NCI-H69 (cell line): ENCODE measurements at places on chromosomes 6 and 20.

DNA sequence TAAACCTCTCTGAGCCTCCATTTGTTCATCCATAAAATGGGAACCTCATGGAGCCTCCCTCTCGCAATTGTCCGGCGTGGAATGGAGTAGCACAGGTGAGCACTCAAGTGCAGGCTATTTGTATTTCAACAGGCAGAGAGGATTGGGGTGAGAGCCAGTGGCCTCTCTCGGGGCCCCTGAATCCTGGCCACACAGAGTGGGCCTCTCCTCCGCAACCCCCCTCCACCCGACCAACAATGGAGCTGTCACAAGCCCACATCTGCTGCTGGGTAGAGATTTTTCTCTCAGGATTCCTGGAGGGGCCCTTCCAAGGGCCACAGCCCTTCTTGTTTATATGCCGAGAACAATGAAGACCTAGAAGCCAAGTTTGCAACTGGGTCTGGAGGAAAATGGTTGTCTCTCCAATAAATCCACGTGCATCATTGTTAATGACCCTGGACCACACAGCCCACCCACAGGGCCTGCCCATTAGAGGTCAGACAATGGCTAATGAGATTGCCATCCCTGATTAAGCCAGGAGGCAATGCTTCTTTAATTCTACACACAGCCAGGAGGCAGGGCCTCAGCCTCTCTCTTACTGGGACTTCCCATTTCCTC is 233.0 kb downstream of the ANKRD60 start:
- DNase-seq: peak; percentile 44

DNA sequence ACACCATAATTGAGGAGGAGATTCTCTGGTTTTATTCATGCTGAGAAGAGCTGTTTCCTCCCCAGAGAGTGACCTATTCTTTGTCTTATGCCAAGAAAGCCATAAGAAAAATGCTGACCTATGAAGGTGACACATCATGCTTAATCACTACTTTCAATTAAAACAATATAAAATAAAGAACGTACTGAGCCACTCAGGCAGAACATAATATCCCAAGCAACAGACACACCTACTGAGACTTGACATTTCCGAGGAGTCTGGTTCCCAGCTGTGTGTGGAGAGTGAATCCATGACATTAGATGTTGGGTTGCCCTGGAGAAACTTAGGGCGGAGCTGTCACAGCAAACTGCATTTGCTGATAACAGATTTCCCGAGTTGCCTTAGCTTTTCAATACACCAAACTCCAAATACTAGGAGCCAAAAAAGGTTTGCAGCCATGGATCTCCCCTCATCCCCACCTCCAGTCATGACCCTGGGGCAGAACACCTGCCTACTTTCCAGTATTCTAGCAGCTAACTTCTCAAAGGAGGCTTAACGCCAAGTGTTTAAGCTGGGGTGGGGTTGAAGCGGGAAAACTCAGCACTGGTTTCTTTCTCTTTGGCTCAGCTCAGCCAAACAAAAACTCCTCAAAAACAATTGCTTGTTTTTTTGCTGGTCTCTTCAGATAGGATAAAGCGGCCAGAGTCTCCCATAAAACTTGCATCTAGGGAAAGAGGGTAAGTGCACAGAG is 92.2 kb downstream of the BACH2 start:
- DNase-seq: no peak

DNA sequence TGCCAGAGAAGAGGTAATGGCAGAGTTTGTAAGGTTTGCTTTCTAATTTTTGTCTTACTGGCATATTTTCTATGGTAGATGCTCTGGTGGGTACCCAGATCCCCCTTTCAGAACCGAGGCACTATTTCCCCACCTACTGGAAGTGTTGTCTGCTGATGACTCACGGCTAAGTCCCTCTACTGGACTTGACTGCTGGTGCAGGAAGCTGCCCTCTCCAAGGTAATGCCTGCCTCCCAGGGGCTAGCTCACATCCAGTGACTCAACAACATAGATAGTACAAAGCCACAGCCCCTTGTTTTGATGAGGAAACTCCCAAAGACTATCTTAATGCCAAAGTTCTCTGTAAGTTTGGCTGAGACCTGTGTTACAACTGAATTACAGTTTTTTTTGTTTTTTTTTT is 285.4 kb upstream of the FLRT3 start:
- peak; percentile 15 for DNase-seq

- DNase-seq: no peak
These were observed 203.4 kb downstream of the PTPRT start for GRCh38 chr20:42986143-42986773.

DNA sequence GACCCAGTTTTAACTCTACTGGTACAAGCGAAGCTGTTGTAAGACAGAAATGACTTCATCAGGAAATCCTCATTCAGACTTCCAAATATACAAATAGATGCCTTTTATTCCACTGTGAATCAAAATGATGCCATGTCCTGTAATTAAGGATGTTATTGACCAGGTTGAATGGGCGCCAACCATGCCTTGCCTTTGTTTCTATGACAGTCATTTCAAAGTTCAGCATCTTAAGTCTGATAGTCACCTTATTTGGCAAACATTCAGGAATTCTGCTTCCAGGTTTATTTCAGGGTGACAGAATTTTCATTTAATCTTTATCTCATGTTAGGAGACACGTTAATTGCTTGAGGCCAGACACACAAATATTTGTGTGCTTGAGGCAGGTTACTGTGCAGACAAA is 592.8 kb upstream of the JAG1 start:
- peak; percentile 79 for DNase-seq

- no peak for DNase-seq
These were observed 34.8 kb upstream of the RUNX2 start for GRCh38 chr6:45293306-45293705.

DNA sequence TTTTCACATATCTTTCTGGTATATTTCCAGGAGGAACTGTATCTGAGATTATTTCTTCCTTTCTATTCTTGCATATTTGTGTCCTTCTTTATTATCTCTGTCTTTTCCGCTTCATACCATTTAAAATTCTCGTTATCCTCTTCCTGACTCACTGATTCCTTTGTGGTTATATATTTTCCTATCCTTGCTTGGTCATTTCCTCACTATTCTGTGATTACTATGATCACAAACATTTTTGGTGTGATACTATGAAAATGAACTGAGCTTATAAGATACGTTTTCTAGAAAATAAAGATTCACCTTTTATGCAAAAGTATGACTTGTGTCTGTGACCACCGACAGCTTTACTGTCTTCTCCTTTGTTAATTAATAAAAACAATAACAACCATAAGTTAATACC is 26.5 kb upstream of the MYCT1 start:
- DNase-seq: no peak

DNA sequence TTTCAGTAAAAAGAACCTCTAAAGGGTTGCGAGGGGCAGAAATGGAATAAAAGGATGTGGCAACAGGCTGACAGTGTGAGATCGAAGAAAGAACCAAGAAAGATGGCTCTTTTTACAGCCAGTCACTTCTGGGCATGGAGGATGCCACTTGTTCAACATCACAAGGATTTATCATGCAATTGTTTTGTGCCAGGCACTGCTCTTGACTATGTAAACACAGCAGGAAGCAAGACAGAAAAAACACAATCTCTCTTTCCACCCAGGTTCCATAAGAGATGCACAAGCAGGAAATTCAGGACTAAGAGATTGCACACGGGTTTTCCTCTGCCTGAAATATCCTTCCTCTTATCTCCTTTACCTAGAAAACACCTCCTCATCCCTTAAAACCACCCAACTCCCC is 38.0 kb downstream of the FOXA2 start:
- DNase-seq: peak; percentile 26

GRCh38 chr20:15528391-15529111 is 1044.7 kb downstream of the KIF16B start:
- DNase-seq: no peak

DNA sequence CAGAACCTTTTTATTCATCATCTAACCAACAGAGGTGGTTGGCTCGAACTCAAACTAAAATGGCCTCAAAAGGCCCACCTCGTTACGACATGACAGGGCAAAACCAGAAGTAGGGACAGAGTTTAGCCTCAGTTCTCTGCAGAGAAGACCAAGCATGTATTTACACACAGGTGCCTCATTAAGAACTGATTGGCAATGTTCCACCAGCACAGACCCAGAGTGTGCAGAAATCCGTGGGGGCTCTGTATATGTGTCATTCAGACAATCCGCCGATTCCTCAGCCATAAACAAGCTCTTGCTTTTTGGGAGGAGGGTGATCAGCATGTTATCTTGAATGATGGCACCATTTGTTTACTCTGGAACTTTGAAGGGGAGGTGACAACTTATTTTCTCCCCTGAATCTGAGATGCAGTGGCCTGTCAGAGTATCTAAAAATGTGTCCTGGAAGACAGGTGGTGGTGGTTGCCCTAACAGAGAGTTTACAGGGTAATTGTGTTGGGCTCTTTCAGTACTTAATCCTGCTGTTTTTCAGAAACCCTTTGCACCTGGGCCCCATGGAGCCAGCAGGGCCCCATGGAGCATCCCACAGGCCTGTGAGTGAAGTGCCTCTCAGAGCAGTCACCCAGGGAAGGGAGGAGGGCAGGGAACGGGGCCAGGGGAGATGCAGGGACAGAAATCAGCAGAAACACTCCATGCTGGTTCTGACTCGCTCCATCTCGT is 29.1 kb upstream of the C20orf203 start:
- peak; percentile 84 for DNase-seq

DNA sequence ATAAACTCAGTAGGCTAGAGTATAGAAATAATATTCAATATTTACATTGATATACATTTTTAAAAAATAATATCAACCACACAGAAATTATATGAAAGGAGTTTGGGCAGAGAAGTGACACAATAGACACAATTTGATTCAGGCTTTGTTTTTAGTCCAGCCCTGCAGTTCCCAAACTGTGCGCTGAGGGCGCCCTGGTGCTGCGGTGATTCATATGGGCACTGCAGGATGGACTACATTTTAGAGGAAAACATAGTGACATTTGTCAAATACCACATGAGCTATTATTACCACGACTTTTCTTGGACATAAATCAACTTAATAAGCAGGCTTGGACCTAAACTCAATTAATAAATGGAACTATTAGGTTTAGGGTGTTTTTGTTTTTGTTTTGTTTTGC is 364.3 kb upstream of the ID4 start:
- DNase-seq: peak; percentile 27

DNA sequence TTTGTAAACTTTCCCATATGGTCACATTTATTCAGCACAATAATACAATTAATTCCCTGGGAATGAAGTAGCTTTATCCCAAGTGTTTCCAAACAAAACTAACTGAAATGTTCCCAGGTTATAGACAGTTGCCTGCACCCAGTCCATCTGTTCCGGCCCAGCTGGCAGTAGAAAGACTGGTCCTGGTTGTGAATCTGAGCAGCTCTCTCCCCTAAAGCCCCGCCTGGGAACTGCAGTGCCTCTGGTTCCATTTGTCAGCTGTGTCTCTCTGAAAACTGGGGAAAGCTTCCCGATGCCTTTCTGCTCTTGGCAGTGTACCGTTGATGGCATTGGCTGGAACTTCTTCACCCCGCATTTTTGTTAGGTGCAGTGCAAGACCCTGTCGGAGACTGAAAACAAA is 8.7 kb downstream of the MTHFD1L start:
- no peak for DNase-seq
